Stimulated activated CD8-positive, alpha-beta memory T cell treated with anti-CD3 and anti-CD28 coated beads, Interleukin-7, amount 100 ng/mL, for 1 hour (primary cell): ENCODE measurements at places on chromosomes 16 and 17.

DNA sequence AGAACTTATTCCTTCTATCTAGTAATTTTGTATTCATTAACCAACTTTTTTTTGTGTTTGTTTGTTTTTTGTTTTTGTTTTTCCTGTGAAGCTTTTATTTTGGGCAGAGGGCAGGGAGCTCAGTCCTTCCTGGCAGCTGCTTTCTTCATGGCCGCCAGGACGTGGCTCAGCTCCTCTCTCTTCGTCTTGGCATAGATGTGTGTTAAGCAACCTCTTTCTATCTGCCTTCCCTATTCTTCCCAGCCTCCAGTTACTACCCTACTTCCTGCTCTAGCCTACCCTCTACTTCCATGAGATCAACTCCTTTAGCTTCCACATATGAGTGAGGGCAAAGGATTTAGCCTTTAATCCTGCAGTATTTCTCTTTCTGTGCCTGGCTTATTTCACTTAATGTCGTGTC is 8.2 kb upstream of the BRD7 start:
- no peak for DNase-seq

GRCh38 chr17:27721797-27722196 is 78.5 kb downstream of the NOS2 start:
- DNase-seq, result no peak

GRCh38 chr17:43369986-43370385 is 28.8 kb upstream of the ARL4D start:
- DNase-seq, result no peak

GRCh38 chr17:13920413-13920812 is 148.9 kb upstream of the COX10 start:
- no peak for DNase-seq

DNA sequence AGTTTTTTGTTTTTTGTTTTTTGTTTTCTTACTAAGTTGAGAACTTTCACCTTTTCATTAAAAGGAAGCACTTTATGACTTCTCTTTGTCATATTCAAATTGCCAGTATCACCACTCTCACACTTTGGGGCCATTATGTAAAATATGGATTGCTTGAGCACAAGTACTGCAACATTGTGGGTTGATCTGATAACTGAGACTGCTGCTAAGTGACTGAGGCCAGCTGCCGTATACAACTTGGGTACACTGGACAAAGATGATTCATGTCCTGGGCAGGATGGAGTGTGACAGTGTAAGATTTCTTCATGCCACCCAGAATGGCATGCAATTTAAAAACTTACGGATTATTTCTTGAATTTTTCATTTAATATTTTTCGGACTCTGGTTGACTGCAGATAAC is 7.8 kb downstream of the TTC19 start:
- DNase-seq, result no peak

- no peak for DNase-seq
Measured at GRCh38 chr16:48542020-48542473, 67.9 kb downstream of the N4BP1 start.
